ENCODE measurements at places on chromosomes 12 and 14.

- DNase-seq, result no peak
These were observed 9.7 kb downstream of the MMAB start for GRCh38 chr12:109563291-109564284.

- no peak for DNase-seq
These were observed 22.8 kb upstream of the PYGL start for GRCh38 chr14:50967103-50967502.

DNA sequence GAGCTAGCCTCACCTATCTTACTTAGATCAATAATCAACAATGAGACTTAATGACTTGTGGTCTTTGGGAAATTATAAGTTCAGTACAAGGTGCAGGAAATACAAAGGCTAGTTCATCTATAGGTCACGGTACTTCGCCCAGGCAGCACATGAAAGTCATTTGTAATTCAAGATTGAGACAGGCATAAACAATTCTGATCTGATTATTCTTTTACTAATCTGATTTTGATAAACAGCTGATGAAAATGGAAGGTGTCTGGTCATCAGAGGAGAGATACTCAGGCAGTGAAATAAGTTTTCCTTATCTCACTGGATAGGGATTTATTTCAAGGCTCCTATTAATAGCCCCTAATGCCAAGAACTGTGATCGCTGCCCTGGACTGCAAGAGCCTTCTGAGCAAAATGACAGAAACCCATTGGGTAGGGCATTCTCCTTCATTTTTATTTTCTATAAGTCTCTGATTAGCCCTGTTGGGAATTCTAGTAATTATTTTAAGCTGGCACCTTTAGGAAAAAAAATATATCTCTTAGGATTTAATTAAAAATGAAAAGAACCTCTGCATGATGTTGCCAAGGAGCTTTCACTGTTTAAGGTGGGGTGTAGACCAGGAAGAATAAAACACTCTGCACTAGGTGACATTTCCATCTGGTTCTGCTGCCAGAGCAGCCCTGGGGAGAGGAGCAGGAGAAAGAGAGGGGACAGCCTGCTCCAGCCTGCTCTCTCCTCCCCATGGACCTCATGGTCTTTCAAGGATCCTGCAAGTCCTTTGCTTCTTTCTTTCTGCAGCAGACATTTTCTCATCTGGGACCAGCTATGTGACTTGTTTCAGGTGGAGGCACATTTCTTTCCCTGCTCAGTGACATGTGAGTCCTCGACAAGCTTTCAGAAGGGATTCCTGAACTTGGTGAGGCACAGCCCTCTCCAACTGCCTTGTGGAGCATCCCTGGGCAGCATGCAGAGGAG, 44.8 kb downstream of the SSPN start:
- no peak for DNase-seq

DNA sequence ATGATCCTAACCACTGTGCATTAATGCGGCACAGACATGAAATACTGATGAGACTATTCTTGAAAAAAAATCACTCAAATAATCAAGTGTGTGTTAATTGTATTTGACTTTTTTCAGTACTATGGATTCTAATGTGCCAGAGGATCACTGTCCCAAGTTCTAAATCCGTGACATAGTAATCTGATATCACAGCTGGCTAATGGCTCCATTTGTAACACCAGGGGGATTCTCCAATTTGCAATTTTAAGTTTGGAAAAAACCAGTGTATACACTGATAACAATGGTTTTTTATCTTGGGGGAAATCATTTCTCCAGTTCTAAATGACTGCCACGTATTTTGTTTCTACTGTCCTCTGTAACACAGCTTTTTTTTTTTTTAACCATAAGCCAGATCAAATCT, 33.0 kb downstream of the MPHOSPH9 start:
- no peak for DNase-seq

- DNase-seq, result no peak
These were observed 55.4 kb upstream of the CCDC198 start for GRCh38 chr14:57549016-57549564.

- no peak for DNase-seq
These were observed 74.3 kb downstream of the ERGIC2 start for GRCh38 chr12:29306682-29307081.

GRCh38 chr12:3186546-3187215, 109.5 kb downstream of the TSPAN9 start:
- DNase-seq, result no peak

- DNase-seq, result no peak
These were observed 3.3 kb downstream of the AKT1 start for GRCh38 chr14:104792101-104792884.

DNA sequence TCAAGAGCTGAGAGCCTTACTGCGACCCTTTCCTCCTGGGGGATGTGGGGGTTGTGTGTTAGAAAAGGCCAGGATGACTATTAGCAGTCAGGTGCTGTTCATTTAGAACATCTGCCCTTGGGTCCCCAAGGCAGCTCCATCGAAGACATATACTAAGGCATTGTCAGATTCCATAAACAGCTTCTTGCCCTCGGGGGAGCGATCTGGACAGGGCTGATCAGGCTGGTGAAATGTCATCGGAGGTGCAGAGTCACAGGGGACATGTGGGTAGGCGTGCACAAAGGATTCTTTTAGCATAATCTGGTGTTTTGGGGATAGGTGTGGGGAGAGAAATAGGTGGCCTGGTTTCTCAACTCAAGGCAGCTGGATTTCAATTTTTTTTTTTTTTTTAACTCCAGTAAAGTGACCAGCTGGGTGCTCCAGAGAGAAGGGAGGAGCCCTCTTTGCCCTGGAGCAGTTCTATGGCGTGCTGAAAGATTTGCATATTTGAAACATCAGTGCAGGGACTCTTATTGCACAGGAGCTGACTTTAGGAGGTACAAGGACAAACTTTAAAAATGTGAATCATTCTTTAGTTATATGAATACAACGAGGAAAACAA, 160.1 kb downstream of the SUDS3 start:
- DNase-seq, result no peak

DNA sequence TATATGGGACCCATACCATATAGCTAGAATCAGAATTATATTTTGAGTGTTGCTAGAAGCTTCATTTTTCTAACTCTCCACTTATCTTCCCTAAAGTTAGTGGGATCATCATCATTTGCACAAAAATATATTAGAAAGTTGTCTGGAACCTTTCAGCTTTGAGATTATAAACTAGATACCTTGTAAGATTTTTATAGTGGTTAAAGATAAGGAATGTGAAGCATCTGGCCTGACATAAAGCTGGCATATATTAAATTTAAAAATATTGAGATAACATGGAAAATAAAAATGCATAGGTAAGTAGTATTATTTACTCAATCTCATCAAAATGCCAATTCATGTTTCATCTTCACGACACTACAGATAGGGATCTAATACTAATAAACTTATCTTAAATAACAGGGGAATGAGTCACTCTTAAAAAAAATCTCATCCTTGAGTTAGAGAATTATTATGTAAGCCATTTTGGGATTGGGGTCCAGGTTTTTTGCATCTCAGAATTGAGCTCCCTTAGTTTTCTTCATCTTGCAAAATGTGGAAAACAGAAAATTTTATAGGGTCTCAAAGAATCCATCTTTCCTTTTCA, 318.5 kb downstream of the KCNC2 start:
- no peak for DNase-seq

DNA sequence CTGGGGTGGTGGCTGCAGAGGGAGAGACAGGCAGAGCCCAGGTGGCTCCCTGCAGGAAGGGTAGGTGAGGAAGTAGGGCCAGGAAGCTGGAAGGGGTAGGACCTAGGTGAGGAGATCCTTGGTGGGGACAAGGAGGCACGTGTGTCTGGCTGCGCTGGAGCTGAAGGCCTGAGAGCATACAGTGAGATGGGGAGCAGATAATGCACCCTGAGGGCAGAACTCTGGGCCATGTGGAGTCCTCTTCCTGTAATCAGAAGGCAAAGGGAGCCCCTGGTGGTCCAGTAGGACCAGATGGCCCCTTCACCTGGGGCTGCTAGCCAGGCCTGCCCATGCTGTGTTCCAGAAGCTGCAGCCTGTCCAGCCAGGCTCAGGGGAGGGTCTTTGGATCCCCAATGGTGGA, 15.3 kb upstream of the KRT80 start:
- DNase-seq, result no peak

GRCh38 chr12:49644620-49644994, 21.2 kb downstream of the PRPF40B start:
- peak; percentile 71 for DNase-seq
